Activated T-helper 2 cell treated with anti-CD3 and anti-CD28 coated beads, Interferon-gamma antibody, Interleukin-2, Interleukin-4, amounts not matched to agents 10 μg/mL and 5 μg/mL and 100 μg/mL, durations not matched to agents 14 hours and 24 hours and 36 hours (primary cell): ENCODE measurements at places on chromosomes 6 and 20.

DNA sequence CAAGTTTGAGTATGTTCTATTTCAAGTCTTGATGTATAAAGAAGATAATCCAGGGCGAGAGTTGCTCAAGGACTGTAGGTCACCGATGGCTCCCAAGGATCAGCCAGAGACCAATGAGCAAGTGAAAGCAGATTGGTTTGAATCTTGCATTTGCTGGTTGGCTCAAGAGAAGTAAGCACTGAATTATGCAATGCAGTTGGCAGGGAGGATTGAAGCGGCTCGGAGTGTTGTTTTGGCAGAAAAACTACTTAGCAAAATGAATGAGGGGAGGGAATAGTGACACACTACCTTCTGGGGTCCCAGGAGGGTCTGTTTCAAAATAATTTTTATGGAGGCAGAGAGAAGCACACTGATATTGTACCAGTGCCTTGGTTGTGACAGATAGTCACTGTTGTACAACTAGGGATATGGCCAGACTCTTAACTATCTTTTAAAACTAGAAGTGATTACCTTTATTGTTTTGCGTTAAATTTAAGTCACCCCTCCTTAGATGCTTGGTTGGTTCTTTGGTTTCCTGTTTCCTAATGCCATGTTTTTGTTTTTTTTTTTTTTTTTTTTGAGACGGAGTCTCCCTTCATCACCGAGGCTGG lies 15.7 kb downstream of the SASH1 start:
- no peak for DNase-seq

- no peak for DNase-seq
Measured at GRCh38 chr6:51618563-51618962, 468.9 kb downstream of the PKHD1 start.

GRCh38 chr6:164695896-164696295 lies 613.5 kb downstream of the C6orf118 start:
- DNase-seq = no peak

- DNase-seq = no peak
Measured at GRCh38 chr6:19833947-19834346, 3.2 kb upstream of the ID4 start.

DNA sequence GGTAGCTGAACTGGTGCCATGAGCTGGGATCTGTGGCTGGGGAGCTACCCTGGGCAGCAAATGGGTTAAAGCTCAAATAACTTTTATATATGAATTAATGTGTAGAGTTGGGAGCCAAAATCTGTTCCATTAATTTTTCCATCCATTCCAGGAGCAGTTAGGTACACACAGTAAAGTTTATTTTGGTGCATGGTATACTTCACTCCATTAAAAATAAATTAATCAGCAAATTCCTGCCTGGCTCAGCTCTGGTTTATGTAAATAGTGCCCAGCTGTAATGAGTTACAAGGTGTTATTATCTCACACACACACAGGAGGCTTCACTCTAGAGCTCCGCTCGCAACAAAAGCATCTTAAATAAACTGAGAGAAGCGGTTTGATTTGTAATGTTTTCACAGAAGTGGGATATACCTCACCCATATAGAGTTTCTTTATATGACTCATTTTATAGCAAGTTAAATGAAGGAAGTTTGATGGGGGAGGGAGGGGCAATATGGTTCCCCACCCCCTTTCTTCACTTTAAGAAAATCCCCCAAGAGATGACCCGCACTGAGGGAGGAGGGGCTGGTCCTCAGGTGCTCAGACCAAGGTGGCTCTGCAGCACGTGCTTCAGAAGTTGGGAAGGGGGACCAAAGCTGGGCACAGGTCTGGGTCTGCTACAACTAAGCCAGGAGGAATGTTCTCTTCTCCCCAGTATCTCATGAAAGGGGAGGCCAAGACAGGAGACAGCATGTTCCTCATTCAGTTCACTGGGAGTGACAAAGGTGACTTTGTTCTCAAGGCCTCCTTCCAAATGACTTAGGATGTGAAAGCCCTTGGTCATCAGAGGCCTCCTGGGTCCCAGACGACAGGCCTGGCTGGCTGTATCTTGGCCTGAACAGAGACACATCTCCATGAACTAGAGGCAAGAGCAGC lies 10.5 kb upstream of the FAM83C start:
- no peak for DNase-seq

GRCh38 chr6:150297327-150298029 lies 71.3 kb upstream of the IYD start:
- no peak for DNase-seq

- DNase-seq = no peak
Measured at GRCh38 chr20:25496165-25496967, 88.9 kb downstream of the GINS1 start.

DNA sequence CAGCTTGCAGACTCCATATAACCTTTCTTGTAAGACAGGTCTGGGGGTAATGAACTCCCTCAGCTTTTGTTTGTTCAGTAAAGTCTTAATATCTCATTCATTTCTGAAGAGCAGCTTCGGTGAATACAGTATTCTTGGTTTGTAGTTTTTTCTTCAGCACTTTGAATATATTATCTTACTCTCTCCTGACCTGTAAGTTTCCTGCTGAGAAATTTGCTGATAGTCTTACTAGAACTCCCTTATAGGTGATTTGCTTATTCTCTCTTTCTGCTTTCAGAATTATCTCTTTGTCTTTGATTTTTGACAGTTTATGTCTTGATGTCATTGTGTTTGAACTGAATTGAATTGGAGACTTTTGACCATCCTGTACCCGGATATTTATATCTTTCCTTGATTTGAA lies 35.3 kb upstream of the SLC22A3 start:
- DNase-seq = no peak

- DNase-seq = no peak
Measured at GRCh38 chr20:33005132-33005566, 916 bp upstream of the SUN5 start.

DNA sequence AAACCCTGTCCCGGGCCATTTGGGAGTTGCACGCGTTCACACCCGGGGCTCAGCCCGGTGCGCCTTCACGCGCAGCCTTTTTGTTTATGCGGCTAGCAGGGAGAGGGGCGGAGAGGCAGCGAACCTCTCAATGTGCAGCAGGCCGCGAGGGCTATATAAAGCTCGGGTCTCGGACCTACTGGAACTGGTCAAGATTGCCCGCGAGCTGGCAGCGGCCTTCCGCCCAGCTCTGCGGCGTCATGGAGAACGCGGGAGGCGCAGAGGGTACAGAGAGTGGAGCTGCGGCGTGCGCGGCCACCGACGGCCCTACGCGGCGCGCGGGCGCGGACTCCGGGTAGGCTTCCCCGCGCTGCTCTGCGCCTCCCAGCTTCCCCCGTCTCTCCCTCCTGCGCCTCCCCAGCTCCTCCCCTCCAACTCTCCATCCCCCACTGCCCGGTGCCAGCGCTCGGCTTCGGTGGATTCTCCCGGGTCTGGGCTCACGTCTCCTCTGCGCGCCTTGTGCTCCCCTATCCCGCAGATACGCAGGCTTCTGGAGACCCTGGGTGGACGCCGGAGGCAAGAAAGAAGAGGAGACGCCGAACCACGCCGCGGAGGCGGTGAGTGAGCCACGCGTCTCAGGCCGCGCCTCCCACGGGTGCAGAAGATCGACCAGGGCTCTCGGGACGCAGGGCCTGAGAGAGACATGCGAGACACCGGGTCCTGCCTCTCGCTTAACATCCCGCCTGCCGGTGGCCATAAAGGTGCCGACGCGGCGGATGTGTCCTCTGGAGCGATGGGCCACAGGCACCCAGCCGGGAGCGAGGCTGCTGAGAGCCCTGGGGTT lies at the start of gene RIPPLY2:
RIPPLY2 (plus strand) TSS at position 183 of the 823 bp plus-strand sequence; CDS start at position 240, 57 bp downstream.
- no peak for DNase-seq

DNA sequence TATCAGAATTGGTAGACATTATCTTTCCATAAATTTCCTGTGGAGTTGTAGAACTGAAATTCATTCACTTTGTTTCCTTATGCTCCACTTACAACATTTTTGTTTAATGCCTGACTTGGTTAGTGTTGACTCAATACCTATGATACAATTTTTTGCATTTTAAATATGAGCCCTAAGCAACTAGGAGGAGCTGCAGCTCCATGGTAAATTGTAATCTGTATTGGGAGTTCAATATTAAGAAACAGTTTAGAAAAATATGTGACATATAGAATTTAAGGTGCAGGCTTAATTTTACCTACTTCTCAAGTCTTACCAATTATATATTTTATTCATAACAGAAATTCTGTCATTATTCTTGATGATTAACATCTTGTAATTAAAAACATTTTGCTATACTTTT lies 868.3 kb downstream of the EYS start:
- no peak for DNase-seq

GRCh38 chr6:150435832-150436231 lies 67.0 kb downstream of the IYD start:
- no peak for DNase-seq

DNA sequence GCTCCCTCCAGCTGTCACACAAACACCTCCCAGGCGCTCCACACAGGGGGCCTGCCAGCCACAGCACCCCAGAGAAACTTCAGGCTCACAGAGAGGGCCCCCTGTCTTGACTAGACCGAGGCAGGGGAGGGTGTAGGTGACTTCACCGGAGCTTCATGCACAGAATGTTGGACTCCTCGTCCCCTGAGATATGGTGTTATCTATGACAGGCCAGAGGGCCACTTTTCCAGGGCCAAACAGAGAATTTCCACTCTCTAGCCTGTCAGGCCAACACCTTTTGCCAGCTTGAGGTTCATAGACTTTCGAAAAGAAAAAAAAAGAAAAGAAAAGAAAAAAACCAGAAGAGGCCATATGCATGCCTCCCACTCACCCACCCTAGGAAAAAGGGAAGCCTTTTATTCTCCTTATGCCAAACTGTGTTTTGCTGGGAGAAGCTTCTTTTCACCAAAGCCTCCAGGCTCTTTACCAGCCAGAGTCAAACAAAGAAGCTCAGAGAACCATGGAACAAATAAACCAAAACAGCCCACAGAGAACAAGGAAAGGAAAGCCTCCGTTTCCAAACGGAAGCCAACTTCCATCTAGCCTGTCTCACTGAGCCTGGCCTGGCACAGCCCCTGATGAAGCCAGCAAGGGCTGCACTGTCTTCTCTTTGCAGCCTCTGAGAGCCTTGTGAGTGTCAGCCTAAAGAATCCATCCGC lies 313.2 kb upstream of the JARID2 start:
- no peak for DNase-seq

- DNase-seq = no peak
Measured at GRCh38 chr20:1944345-1945091, 49.3 kb downstream of the SIRPA start.

GRCh38 chr6:163945808-163946207 lies 531.3 kb downstream of the QKI start:
- no peak for DNase-seq

DNA sequence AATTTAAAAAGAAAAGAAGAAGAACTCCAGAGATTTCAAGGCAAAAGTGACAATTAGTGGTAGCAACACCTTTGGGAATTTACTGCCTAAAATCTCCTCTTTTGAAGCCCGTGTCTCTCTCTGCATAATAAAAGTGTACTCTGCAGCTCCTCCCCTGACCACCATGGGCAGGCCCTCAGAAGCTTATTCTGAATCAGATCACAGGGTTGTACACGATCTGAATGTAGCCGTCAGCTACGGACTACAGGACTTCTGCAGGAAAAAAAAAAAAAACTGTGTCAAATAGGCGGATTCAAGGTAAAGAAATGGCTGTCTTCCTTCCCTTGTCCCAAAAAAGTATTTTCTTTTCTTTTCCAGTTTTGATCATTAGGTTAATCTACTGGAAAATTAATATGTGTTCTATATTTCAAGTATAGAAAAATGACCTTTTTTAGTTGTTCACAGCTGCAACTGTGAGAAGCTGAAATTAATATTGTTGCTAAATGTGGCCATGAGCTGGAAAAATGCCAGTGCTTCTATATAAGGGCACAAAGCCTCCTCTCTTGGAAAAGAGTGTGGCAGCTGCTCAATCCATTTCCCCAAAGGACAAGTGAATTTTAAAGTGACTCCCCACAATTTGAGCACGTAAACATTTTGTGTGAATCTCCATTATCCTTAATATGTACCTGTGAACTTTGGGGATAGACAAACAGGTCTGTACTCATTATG lies 397.4 kb downstream of the C6orf118 start:
- DNase-seq = no peak

DNA sequence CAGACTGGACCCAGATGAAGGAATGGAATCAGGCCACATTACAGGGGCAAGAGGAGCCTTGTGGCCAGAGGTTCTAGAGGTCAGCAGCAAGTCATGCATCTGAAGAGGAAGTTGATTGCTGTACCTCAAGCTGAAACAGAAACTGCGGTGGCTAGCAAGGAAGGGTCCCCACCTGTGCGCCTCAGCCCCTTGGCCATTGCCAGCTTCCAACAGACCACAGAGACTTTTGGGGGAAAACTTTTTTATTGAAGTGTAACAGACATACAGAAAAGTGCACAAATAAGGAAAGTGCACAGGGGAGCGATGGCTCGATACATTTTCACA lies 26.8 kb upstream of the SLC9A8 start:
- no peak for DNase-seq

DNA sequence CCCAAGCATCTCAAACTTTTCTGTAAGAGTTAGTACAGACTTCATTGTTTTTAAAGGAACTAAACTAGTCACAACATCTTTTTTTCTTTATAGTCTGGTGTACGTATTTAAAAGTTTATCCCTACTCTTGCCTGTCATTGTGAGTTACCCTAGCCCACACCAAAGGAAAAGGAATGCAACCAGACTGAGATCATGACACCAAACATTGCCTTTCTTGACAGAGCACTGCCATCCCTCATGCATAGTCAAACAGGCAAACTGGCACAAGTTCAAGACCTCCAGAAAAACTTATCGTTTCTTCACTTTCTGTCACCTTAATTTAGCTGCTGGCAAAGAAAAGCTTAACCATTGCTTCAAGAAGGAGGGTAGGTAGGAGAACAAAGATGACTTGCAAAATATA lies 448.4 kb upstream of the MANEA start:
- no peak for DNase-seq

- no peak for DNase-seq
Measured at GRCh38 chr6:144729502-144729901, 444.4 kb downstream of the UTRN start.

DNA sequence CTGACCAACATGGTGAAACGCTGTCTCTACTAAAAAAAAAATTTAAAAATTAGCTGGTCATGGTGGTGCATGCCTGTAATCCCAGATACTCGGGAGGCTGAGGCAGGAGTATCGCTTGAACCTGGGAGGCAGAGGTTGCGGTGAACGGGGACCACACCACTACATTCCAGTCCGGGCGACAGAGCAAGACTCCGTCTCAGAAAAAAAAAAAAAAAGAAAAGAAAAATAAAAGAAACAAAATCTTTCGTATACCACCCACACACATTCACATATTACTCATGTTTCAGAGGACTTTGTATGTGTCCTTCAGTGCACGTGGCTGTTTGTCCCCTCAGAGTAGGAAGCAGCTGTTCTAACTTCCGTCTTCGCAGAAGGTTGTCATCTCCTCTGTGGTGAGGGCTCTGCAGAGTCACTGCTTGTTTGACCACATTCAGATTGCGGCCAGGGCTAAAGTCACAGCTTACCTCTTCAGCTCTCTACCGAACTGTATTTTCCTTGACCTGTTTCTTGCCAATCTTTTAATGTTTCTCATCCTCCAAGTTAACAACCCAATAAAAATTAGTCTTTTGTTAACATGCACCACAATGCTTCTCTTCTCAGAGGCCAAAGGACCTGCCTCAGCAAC lies 36.6 kb upstream of the HIVEP1 start:
- DNase-seq = peak; percentile 15

- DNase-seq = no peak
Measured at GRCh38 chr20:46580613-46581205, 30.3 kb upstream of the OCSTAMP start.
